ENCODE measurements at places on chromosomes 4 and X.

DNA sequence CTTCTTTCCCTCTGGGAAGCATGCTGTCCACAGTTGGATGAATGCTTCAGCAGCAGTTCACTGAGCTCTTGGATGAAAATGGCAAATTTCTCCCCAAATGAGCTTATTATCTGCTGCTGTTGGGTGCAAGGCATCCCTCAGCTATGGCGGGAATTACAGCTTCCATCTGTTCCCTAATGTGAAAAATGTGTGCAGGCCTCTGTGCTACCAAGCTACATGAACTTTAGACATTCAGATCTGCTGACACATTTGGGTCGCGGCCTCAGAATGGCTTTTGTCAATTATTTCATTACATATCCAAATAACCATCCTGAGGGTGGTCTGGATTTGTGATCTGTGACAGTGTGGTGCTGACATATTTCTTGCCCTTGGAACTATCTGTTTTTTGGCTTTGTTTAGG, 119.5 kb upstream of the SCML1 start:
- DNase-seq: no peak

- no peak for DNase-seq
Observed at GRCh38 chr4:149549911-149550310, 265.7 kb downstream of the IQCM start.

DNA sequence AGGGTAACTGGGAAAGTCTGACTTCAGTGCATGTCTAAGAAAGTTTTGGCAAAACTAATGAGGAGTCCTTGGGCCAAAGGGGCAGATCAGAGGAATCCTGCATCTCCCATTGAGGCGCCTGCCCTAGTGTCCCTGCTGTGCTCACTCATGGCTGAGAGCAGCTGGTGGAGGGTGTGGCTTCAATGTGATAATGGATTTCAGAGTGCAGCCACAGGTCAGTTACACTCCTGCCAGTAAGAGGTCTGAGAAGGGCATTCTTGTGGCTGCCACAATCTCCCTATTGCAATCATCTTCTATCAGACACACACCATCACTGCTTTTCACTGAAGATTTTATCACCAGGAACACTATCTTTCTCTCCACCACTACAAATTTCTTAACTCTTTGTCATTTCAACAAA, 457.1 kb downstream of the MID1IP1 start:
- DNase-seq: no peak

- DNase-seq: no peak
Observed at GRCh38 chr4:86924811-86925210, 10.0 kb upstream of the AFF1 start.

DNA sequence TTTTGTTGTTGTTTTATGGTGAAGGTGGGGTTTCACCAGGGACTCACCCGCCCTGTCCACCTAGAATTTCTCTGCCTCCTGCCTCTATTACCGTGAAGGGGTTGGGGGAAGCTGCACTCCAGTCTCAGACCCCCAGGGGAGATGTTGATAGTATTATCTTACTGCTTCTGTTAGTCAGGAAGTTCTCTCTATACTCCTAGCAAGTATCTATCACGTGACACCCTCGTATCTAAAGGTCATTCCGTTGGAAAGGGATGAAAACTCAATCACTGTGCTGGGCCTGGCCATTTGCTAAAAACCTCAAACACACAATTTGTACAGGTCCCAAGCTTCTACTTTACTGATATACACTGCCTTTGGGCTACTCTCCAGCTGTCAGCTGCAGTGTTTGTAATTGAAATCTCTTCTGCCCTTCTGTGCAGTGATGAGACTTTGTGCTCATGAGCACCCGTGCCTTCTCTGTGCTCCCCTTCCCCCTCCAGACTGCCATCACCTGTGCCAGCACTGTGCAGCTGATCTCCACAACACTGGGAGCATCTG, 188.5 kb upstream of the ANXA3 start:
- DNase-seq: no peak

DNA sequence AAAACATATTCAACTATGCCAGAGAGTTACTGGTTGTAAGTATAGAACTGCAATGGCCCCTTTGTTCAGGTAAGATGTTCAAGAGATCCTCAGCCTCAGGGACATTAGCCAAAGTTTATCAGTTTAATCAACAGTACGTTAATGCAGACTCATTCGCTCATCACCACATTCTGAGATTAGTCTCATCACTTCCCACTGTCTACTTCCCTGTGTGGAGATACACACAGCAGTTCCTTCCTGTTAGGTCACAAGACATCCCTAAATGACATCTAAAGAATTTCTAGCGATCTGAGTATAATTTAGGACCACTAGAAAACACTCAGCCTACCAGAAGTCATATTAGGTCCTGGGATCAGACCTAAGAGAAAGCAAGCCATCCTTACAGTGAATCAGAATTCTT, 10.4 kb downstream of the SLC10A7 start:
- no peak for DNase-seq

GRCh38 chr4:91114386-91114785, 987.2 kb downstream of the CCSER1 start:
- DNase-seq: no peak

DNA sequence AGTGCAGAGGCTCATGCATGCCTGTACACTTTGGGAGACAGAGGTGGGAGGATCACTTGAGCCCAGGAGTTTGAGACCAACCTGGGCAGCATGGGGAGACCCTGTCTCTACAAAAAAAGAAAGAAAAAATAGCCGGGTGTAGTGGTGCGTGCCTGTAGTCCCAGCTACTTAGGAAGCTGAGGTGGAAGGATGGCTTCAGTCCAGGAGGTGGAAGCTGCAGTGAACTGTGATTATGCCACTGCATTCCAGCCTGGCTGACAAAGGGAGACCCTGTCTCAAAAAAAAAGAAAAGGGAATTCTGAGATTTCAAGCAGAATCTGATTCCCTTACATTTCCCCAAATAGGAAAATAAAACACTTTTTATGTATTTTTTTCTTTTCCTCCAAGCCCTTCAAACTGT, 83.5 kb downstream of the SYNPO2 start:
- DNase-seq: no peak

GRCh38 chr4:75371915-75372314, 142.3 kb downstream of the RCHY1 start:
- no peak for DNase-seq

Data from activated effector memory CD4-positive, alpha-beta T cell treated with anti-CD3 and anti-CD28 coated beads, Interleukin-2, amount 50 U/mL, for 16 hours (primary cell).